HuH-7.5 (cell line): ENCODE measurements at places on chromosomes 4 and X.

DNA sequence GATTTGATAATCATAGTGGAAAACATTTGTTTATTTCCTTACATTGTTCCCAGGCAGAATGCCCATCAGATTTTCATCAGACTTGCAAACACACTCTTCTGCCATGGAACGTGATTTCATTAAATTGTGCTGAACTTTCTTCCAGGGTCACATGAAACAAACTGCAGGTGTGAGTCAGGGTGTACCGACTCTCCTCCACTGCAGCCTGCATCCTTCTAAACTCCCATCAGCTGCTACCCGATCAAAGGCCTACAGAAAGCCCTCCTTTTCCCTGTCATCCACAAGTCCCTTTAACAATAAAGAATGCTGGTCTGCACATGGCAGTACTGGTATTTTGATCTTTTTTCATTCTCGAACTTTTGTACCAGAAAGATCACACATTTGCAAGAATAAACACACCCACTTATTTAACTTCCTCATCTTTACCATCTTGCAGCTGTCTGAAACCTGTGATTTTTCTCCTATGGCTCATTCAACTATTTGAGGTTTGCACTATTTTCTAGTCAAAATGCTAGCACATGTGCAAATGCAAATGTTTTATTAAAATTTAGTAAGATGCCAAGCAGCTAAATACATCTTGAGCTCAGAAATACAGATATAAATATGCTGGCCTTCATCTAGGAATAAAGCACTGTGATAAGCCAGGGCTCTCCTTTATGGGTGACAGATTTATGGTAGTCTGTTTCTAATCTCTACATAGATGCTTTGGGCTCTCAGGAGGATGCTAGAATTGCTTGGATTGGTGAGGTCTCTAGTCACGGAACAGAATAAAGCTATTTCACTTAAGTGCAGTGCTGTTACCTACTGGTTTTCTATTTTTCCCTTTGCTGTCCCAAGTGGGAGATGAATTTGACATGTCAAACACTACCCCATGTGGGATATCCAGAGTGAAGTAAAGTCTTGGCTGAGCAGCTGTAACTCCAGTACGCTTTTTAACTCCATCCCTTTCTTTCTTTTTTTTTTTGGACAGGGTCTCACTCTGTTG, 25.8 kb upstream of the ARHGAP24 start:
- no peak for DNase-seq

DNA sequence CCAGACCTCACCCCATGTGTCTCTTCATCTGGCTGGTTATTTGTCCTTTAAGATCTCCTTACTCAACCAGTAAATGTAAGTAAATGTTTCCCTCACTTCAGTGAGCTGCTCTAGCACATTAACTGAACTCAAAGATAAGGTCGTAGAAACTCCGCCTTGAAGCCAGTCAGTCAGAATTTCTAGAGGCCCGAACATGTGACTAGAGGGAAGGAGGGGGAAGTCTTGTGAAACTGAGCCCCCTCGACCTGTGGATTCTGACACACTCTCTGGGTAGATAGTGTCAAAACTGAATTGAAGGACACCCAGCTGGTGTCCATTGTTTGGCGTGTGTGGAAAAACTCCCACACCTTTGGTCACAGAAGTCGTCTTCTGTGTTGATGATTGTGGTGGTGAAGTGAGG, 933.9 kb downstream of the ADGRL3 start:
- no peak for DNase-seq

DNA sequence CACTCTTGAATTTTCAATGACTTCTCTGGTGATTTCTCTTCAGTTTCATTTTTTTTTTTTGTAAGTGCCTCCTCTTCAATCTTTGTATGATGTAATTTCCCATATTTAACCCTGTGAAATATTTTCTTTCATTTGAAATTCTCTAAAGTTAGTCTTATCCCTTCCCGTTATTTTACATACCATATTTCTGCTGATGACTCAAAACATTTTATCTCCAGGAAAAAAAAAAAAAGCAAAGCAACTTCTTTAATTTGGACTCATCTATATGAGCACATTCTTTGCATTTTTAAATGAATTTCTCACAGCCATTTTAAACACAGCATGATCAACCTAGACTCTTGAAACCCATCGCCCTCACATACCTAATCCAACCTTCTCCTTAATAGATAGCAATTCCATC, 1831.4 kb downstream of the ARAP2 start:
- no peak for DNase-seq

DNA sequence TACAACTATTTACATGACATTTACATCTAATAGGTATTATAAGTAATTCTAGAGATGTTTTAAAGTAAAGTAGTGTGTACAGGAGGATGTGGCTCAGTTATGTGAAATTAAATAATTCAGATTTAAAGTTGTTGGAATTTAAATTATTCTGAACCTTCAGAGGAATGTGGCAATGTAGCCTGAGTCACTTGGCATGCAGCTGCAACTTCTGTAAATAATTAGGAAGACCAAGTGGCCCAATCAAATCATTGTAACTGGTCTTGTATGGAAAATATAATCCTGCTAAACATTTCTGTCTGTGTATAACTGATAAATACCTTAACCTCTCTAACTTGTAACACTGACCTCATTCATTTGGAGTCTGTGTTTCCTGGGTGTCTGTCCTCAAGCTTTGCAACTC, 828.9 kb downstream of the GLUD2 start:
- no peak for DNase-seq

DNA sequence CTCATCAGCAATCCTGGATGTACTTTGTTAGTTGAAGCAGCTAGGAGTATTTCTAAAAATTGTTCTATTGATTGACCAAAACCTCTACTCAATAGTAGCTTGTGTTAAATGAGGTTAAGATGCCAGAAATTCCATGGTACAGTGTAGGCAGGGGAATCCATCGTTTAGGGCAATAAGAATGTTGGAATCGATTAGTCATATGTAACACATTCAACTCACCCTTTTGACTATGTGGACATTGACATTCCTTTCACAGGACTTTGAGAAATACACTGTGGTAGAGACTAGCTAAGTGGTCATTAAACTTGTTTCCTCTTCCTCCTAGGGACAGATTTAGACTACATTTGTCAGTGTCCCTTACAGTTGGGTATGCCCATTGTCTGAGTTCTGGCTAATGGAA, 40.2 kb downstream of the KDM5C start:
- no peak for DNase-seq

DNA sequence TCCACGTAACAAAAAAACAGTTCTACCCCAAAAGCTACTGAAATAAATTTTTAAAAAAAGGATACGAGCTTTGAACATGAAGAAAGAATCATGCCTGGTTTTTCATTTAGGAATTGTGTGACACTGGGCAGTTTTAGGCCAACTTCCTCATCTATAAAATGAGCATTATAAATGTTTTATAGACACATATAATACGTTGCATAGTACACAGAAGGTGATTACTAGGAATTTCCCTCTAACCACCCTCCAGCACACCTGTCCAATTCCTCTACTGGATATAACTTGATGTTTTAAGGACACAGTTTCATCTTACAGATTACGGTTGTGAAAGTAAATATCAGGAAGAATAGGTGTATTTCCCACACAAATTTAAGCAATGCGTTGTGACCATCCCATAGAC, 85.5 kb upstream of the IQCM start:
- DNase-seq, result no peak

DNA sequence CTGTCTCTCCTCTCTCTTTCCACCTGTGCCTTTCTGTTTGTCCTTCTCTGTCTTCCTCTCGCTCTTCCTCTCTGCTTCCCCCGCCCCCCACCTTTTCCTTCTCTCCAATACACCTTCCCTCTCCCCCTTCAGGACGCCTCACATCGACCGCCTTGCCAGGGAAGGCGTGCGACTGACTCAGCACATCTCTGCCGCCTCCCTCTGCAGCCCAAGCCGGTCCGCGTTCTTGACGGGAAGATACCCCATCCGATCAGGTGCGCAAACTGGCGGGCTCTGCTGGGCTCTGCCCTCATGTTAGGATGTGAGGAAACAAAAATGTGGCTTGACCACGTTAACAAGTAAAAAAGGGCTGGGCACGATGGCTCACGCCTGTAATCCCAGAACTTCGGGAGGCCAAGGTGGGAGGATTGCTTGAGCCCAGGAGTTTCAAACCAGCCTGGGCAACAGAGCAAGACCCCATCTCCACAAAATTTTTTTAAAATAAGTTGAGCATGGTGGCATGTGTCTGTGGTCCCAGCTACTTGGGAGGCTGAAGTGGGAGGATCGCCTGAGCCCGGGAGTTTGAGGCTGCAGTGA, 35.2 kb downstream of the ARSF start:
- DNase-seq, result no peak

DNA sequence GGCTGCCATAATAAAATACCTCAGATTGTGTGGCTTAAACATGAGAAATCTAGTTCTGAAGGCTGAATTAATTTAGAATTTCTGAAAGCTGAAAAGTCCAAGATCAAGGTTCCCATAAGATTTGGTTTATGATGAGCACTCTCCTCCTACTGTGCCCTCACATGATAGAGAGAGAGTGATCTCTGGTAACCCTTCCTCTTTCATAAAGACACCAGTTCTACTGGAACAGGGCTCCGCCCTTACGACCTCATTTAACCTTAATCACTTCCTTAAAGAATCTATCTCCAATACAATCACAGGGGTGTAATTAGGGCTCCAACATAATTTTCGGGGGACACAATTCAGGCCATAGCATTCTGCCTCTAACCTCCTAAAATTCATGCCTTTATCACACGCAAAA, 194.0 kb upstream of the MAB21L2 start:
- DNase-seq, result no peak

- DNase-seq, result no peak
These were observed 178.6 kb downstream of the SLC7A11 start for GRCh38 chr4:138063581-138063980.

- DNase-seq, result no peak
These were observed 80.8 kb downstream of the JAKMIP1 start for GRCh38 chr4:6119507-6120020.

- DNase-seq, result no peak
These were observed 853.4 kb downstream of the STIM2 start for GRCh38 chr4:27714073-27714472.

DNA sequence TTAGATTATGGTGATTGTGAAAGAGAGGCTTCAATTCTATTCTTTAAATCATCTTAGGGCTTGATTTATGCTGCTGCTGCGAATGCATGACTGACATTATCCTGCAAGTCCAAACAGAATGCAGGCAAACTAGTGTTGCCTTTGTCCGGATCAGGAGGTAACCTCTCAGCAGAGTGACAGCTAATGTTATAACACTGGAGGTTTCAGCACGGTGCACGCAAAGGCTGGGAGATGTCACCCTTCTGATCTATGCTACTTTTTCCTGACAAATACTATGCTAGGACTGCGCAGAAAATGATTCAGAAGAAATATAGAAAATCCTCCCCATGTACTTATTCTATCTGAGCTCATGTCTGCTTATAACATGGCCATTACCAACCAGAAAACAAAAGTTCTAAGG, 48.2 kb downstream of the ANOS1 start:
- no peak for DNase-seq

DNA sequence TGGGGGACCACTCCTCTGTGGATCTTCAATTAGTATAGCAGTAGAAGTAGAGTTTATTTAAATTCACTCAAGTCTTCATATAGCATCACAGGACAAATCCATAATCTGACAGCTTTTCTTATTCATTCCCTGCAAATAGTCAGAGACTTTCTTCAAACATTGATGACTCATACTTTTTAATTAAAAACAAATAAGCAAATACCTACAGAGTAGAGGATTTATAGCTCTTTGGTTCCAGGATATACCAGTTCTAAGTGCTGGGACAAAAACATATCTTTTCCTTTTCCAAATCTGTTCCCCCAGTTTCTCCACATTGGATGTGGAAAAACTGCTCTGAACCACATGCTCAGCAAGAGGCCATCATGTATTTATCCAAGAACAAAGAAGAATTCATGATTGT, 24.1 kb downstream of the EMCN start:
- no peak for DNase-seq

GRCh38 chr4:175787546-175787945, 24.5 kb downstream of the GPM6A start:
- no peak for DNase-seq

- DNase-seq, result no peak
These were observed 6.5 kb downstream of the TMEM150C start for GRCh38 chr4:82555276-82555675.

DNA sequence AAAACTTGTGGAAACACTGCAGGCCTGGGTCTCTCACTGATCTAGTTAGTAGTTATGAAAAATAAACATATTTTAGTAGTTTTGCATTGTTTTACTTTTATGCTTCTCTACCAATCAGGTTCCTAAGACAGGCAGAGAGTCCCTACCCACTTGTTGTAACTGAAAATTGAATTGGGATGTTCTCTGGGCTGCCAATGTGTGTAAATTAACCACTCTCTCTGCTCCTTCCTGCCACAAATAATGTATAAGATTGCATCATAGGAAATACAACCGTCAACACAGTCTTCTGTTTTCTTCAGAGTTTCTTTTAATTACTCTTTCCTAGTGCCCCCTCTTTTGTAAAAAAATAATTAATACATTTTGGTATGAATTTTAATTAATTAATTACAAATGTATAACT, 677.3 kb downstream of the FSTL5 start:
- no peak for DNase-seq

- DNase-seq, result no peak
These were observed 34.5 kb upstream of the RAB33B start for GRCh38 chr4:139419388-139419914.

DNA sequence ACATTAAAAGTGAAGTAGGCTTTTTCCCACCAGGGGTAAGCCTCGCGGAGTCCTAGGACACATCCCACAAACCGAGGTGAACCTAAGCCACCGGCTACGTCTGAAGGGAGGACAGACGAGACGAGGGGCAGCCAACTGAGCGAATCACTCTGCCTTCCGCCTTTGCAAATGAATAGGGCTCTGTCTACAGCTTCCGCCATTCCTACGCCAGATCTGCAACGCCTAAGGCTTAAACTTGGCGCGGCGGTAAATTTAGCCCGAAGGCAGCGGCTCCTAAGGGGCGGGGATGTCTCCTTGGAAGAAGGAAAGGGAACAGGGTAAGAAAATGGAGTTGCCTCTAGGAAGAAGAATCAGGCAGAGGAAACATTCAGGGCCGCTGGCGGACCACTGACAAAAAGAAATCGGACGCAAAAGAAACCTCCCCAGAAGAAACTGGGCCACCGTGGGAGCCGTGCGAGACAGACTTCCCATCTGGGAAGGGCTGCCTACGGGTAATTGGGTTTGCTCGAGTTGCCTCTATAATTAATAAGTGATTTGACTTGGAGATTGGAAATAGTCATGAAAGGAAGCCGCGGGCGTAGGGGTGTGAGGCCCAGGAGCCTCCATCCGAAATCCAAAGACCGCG, 90.5 kb downstream of the BCOR start:
- no peak for DNase-seq

DNA sequence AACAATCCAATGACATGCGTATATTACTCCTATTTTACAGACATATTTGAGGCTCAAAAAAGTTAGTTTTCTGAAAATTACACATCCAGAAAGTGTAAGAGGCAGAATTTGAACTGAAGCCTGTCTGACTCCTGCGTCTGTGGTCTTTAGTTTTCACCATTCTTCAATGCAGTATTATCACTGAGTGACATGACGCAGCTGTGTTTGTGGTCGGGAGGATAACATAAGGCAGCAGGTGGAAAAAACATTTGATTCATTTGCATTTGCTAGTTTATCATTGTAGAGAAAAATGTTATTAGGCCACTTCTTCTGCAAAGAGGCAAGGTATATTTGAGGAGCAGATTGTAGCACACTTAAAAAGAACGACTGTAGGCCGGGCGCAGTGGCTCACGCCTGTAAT, 186.7 kb downstream of the TENM3 start:
- no peak for DNase-seq

- no peak for DNase-seq
These were observed 12.6 kb downstream of the ANKRD17 start for GRCh38 chr4:73245955-73246354.
